DMS79 treated with DMSO at 0.1 percent for 48 hours (cell line): ENCODE measurements at places on chromosomes 13 and 19.

DNA sequence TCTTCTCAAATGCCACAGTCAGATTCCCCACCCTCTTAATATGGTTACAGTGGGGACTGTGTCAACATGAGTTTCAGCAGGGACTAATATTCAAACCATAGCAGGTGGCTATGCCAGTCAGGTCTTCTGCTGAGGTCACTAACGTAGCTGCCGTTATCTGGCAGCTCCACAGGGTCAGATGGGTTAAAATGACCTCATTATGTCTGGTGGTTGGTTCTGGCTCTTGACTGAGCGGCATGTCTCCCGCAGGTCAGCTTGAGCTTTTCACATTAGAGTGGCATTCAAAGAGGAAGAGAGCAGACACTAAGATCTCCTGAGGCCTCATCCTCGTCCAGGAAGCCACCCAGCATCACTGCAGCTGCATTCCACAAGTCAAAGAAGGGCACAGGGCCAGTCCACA lies 21.4 kb upstream of the IPO5 start:
- DNase-seq = no peak

DNA sequence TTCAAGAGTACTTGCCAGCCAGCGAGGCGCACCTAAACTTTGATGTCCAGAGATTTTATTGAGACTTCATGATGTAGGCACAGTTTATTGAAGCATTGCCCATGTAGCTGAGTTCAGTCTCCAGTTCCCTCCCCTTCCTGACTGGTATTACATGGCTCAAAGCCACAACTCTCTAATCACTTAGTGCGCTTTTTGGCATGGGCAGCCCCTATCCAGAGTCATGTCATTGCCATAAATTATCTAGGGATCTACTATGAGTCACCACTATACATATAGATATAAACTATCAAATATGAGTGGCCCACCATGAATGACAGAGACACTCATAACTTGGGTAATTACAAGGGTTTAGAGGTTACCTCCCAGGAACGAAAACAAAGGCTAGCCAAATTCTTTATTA lies 7.7 kb downstream of the ZNF614 start:
- no peak for DNase-seq

- DNase-seq = no peak
Measured at GRCh38 chr19:33208904-33209849, 15.0 kb downstream of the LRP3 start.

DNA sequence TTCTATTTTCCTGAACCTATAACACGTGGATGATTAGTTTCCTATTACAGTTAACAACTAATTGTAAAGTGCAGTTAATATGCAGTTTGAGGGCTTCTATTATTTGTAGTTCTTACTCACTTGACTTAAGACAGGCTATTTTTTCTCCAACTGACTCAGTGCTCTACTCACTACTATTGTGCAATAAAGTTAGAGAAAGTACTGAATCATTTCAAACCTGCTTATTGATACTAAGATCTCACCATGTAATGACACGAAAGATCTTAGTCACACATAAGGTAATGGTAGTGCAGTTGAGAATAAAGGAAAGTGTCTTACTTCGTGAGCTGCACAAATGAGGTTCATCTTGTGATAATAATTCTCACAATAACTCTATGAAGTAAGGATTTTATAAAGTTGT lies 22.8 kb upstream of the ITM2B start:
- DNase-seq = no peak

GRCh38 chr13:46982856-46983582 lies 86.2 kb upstream of the HTR2A start:
- DNase-seq = no peak

- no peak for DNase-seq
Measured at GRCh38 chr19:13207237-13207845, 57.1 kb downstream of the IER2 start.

DNA sequence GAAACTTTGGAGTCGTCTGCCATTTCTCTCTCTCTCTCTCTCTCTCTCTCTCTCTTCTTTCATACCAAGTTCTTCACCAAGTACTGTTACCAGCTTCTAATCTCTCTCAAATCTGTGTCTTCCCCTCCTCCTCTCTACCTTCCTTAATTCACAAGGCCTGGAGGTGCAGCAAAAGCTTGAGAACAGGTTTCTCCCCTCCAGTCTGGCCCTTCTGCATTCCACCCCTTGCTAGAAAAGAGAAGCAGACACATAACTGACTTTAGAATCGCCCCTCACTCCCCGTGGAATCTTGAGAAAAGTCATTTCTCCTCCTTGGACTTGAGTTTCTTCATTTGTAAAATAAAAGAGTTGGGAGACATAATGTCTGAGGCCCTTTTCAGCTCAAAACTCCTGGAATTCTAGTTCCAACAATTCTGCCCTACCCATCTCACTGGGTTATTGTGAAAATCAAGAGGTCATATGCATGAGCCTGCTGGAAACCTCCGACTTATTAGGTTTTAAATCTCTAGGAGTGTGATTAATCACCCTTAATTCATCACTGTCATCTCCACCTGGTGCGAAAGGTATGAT lies 20.4 kb downstream of the AMER2 start:
- no peak for DNase-seq

- no peak for DNase-seq
Measured at GRCh38 chr19:9878511-9879196, 43.5 kb downstream of the PIN1 start.

DNA sequence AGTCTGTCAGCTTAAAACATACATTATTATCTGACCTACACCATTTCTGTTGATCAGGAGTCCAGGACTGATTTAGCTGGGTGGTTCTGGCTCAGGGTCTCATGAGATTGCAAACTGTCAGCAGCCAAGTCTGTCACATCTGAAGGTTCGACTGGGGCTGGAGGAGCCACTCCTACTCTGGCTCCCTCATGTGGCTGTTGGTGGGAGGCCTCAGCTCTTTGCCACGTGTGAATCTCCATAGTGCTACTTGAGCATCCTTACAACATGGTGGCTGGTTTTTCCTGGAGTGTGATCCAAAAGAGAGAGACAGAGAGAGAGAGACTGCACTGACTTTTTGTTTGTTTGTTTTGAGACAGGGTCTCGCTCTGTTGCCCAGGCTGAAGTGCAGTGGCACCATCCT lies 63.6 kb upstream of the NFIC start:
- DNase-seq = no peak

DNA sequence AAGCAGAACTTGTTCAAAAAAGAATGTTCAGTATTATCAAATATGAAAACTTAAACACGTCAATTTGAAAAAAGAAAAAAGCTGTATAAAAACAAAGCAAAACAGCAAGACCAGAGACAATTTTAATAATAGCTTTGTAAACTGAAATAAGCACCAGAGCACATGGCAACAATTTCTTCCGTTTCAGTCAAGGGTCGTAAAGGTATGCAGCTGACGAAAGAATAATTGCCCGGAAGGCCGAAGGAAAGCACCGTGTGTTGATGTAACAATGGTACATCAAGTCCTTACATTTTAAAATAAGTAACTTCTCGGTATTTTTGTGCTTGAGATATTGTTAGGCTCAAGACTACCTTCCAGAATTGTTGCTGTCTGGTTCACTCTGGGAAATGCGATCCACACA lies 1.7 kb downstream of the PROSER1 start:
- peak; percentile 16 for DNase-seq

GRCh38 chr19:954672-955494 lies 29.0 kb downstream of the ARID3A start:
- DNase-seq = no peak

- DNase-seq = no peak
Measured at GRCh38 chr13:66415444-66415843, 814.7 kb downstream of the PCDH9 start.

DNA sequence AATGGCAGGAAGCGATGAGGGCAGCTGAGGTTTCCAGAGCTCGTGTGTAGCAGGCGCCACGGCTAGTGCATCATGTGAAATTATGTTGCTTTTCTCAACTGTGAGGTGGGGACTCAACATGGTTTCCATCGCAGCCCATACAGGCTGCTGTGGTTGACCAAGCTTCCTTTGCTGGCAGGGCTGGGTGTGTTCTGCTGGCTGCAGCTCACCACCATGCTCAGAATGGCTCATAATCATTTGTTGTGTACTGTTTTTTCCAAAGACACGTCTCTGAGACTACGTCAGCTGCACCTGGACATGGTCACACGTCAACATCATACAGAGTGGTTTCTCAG lies 16.1 kb upstream of the RASA3 start:
- no peak for DNase-seq

GRCh38 chr13:51825681-51826254 lies 19.2 kb downstream of the TMEM272 start:
- no peak for DNase-seq

DNA sequence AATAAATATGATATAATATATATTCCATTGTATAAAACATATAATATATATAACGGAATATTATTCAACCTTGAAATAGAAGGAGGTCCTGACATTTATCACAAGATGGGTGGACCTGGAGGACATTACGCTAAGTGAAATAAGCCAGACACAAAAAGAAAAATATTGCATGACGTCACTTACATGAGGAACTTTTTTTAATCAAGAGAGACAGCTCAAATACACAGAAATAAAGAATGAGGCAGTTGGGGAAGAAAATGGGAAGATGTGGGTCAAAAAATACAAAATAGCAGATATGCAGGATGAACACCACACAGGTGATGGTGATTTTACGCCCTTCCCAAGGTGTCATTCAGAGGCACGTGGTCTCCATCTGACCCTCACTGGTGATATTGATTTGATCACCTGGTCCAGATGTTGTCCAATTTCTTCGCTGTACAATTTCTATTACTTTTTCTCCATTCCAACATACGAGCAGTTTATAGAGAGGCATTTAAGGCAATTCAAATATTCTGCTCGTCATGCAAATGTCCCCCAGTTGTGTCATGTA lies 513 bp upstream of the ZNF317 start:
- DNase-seq = peak; percentile 34

DNA sequence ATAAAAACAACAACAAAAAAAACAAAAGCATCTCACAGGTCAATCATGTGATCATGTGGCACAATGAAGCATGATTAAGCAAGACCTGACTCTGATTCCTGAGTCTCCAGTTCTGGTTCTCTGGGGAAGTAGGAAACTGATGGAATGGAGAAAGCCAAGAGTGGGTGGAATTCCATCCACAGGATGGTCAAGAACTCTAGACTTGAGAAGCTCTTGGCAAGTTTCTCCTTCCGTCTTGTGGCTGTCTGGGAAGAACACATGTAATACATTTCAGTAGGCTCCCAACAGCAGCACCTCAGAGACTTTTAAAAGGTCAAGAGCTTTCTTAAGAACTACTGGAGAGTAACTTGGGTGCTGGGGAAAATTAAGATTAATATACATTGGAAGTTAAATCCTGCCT lies 78.6 kb upstream of the TSHZ3 start:
- no peak for DNase-seq

DNA sequence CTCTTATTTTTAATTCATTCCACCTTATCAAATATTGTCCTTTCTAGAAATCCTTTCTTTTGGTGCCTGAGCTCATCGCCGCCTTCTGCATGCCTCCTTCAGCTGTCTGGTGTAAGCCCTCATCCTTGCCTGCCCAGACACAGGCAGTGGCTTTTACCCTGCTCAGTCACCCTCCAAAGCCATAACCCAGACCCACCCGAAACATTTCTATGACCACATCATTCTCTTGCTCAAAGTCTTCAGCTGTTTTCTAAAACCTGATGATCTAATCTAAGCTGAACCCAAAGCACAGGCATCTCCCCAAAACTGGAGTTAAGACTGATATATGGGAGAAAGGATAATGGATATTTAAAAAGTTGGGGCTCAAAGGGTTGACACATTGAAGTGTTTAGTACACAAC lies 753.7 kb upstream of the SGCG start:
- DNase-seq = no peak

GRCh38 chr13:45521297-45521696 lies 56.6 kb downstream of the COG3 start:
- DNase-seq = no peak

DNA sequence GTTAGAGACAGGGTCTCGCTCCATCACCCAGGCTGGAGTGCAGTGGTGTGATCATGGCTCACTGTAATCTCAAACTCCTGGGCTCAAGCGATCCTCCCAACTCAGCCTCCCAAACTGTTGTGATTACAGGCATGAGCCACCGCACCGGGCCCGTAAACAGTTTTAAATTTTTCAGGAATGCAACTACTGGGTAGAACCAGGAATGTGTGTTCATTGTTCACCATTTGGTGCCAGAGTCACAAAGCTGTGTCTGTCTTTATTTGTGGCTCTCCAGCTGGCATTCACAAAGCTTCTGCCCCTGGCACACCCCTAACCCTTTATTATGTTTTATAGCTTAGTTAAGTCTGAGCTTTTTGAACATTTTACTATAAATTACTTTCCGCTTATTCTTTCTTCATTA lies 19.8 kb upstream of the ACP7 start:
- no peak for DNase-seq

- DNase-seq = no peak
Measured at GRCh38 chr19:54154603-54155345, 4.7 kb downstream of the LENG1 start.

DNA sequence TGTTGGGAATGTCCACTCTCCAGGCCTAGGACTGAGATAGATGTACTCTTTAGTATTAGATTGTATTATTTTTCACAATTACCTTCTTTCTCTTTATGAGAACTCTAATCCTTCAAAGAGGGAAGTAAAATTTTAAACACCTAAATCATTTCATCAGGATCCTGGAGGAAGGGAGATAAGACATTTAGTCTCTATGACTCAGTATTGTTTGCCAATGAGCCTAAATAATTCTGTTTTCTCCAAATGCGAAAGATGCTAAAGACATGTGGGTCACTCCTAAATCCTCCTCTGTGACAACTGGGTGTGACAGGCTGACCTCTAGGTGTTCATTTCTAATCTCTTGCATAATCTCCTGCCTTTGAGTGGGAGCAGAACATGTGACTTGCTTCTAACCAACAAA lies 1736.6 kb upstream of the MIR17HG start:
- no peak for DNase-seq

DNA sequence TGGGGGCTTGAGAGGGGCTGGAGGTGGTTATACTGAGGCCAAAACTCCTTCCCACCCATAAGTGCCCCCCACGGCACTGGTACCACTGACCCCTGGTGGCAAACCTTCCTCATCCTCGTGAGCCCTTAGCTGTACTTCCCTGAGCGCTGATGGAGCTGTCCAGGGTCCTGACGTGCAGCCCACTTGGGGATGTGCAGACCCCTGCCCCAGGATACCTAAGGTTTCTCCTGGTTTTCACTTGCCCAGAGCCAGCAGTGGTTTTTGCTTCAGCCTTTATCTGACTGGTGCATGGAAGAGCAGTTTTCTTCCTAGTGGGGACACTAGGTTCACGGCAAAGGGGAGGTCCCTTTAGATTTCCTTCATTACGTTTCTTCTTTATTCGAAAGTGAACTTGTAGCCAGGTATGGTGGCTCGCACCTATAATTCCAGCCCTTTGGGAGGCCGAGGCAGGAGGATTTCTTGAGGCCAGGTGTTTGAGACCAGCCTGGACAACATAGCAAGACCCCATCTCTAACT lies 28.7 kb upstream of the KCTD15 start:
- no peak for DNase-seq

DNA sequence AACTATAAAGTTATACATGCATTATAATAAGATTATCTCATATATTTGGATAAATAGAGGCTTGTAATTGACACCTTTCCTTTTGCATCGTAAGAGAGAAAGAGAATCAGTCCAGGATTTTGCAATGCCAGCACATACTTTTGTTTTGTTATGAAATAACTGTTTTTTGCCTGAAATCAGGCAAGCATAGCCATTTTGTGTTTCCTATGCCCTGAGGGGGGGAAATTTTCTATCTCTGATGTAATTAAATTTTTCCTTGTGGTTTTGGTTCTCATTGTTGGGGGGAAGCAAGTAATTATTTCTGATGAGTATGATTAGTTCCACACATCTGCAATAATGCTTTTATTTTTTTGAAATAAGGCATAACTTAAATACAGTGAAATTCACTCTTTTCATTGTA lies 229.4 kb downstream of the NDFIP2 start:
- no peak for DNase-seq

GRCh38 chr13:46320821-46321220 lies 66.2 kb downstream of the RUBCNL start:
- no peak for DNase-seq
